Inflammatory macrophage (primary cell): ENCODE measurements at places on chromosomes 2 and 18.

GRCh38 chr2:146031158-146031557 is 1511.2 kb upstream of the ZEB2 start:
- DNase-seq: no peak

GRCh38 chr2:138269765-138270164 is 231.8 kb upstream of the SPOPL start:
- DNase-seq: no peak

- no peak for DNase-seq
These were observed 61.0 kb downstream of the NCAPH start for GRCh38 chr2:96396602-96397001.

GRCh38 chr2:163175294-163175693 is 336.7 kb upstream of the KCNH7 start:
- DNase-seq: no peak

GRCh38 chr2:80496346-80496745 is 191.8 kb upstream of the LRRTM1 start:
- DNase-seq: no peak

DNA sequence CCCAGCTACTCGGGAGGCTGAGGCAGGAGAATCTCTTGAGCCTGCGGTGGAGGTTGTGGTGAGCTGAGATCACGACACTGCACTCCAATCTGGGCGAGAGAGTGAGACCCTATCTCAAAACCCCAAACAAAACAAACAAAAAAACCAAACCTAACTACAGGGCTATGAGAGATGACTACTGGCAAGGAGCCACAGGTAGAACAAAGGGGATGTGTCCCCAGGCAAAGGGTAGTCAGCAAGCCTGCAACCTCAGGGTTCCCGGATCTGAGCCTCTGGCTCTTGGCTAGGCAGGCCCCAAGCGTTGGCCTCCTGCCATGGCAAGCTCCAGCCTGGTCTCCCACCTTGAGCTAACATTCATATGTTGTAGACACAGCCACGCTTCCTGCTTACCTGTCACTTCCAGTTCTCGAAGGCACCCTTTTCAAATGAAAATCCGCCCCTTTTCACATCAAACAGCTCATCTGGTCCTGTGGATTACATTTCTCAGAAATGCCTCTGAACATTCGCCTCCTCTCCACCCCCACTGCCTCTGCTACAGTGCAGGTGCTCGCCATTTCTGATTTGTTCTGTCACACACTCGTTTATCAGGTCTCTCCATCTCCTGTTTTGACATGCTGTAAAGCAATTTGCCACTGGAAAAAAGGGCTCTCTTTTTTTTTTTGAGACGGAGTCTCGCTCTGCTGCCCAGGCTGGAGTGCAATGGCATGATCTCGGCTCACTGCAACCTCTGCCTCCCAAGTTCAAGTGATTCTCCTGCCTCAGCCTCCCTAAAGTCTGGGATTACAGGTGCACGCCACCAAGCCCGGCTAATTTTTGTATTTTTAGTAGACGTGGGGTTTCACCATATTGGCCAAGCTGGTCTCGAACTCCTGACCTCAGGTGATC is 13.1 kb upstream of the ACTR3 start:
- no peak for DNase-seq

DNA sequence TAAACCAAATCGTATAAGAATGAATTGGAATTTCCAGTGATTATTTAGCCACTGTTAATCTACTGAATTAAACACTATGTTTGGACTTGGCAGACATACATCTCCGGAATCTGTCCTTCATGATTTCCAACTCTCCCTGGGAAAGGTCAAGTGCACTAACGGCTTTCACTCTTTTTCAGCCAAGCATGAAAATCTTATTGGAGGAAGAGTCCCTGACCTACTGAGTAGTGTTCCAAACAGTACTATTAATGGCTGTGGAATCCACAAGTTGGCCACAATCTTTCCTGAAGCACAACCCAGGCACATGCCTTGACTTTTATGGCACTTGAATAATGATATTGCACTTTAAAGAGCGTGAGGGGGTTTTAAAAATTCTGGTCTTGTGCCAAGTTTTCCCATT is 318.9 kb upstream of the RND3 start:
- DNase-seq: no peak

DNA sequence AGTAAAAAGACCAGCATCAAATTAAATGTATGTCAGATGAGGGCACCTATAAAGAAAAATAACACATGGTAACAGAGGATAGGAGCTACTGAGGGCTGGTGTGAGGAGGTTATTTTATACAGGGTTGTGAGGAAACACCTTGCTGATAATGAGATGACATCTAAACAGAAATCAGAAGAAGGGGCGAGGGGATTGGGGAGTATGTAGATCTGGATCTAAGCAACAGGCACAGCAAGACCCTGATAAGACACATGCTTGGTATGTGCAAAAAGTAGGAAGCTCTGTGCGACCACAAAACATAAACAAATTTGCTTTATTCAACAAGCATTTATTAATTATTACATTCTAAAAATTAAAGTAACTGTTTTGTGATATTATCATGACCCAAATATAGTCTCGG is 295.4 kb downstream of the ZEB2 start:
- DNase-seq: no peak

GRCh38 chr2:226477221-226478108 is 322.2 kb downstream of the IRS1 start:
- no peak for DNase-seq

DNA sequence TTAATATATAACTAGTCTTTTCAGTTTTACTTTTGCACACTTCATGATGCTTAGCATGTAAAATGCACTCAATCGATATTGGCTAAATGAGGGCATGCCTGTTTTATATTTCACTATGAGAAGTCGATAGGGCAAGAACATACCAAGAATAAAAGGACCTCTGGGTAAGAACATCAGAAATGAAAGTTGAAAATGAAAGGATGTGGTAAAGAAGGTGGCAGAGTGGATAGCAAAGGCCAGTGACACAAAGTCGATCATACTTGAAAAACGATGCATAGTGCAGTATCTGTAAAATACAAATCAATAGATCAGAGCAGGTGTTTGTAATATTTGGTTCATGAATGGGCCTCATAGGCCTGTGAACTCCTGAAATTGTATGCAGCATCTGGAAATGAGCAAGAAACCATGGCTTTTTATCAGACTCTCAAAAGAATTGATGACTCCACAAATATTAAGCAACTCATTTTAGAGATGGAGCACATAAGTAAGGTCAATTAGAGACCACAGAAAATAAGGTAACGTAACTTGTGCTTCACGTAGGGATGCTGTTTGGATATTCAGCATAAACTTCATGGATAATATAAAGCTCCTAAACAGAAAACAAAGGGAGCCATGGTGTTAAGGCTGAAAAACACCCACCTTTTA is 653.4 kb downstream of the NYAP2 start:
- no peak for DNase-seq
